Activated CD4-positive, alpha-beta T cell treated with anti-CD3 and anti-CD28 coated beads for 1 hour (primary cell): ENCODE measurements at places on chromosomes 11 and 22.
A peak's percentile ranks its signal among the peaks of the same experiment; 100 is the strongest.

GRCh38 chr11:86795949-86796348 lies 4.4 kb upstream of the PRSS23 start:
- no peak for DNase-seq

DNA sequence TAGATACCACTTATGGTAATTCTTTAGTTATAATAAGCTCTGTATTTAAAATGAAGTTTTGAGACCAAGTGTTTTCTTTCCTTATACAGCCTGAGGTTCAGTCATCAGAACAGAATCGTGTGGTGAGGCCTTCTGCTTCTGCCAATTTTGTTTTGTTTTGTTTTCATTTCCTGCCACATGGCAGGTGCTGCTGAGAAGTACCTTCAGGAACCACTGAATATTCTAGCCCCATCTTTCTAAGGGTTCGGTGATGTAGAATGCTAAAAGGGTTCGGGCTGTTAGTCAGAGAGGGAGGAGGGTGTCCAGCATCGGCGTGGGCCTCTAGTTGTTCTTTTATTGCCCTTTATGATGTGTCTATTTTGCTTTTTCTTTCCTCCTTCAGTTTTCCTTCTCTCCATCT lies 25.8 kb downstream of the TNRC6B start:
- peak; percentile 19 for DNase-seq

DNA sequence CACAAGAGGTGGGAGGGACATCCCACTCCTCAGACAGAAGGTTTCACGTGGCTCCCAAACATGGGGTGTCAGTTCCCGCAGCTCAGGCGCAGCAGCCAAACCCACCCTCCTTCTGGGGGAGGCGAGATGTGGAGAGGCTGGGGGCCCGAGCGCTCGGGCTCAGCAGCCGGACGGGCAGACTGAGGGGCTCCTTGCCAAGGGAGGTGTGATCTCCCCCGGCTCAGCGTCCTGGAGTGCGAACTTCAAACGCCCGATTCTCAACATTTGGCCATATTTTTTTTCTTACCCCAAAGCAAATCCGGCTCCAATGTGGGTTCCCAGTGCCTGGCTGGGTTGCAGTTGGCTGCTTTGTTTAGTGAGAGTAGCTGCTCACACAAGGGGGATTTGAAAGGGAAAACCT lies 477.9 kb downstream of the MN1 start:
- no peak for DNase-seq

DNA sequence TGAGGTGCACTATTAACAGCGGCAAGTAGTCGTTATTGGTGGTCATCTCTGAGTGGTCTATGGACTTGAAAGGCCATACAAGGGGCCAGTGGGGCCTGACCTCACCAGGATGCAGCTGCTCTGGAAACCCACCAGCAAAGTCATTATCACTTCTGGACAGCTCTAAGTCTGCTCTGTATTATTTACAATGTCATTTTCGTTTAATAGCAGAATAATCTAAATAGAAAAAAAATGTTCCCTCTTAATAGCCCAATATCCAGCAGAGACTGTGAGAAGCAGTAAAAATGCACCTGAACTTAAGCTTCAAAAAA lies 85.0 kb upstream of the EED start:
- DNase-seq: no peak

DNA sequence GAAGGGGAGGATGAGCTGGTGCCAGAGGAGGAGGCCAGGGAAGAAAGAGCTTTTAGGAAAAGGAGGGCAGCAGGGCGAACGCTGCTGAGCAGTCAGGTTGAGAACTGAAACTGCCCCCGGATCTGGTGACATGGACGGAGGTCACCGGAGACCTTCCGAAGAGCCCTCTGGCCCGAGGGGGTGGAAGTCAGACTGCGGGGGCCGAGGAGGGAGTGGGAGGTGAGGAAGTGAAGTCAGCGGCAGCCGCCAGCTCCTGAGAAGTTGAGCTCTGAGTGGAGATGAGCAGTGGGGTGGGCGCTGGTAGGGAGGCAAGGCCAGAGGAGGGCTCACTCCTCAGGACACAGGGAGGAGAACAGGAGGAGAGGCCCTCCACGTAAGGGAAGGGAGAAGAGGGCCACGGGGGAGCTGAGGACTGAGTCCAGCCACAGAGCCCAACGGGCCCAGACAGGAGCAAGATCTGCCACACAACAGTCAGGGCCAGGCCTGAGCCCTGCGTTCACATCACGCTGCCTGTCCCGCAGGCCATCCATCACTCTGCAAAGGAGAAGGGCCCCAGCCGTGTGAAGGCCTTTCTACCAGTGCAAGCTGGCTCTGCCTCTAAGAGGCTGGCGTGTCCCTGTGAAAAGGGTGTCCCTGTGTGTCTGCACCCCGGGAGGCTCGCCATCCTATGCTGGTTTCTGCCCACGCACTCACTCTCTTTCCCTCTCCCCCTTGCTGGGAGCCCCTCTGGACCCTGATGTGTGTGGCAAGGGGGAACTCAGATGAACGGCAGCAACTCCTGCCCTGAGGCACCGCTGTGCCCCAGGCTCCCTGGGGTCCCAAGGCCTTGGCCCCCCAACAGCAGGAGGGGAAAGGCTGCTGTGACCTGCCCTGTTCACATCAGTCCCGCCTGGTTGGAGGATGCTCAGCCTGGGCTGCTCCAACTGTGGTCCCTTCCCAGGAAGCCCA lies 19.0 kb upstream of the LRRC32 start:
- no peak for DNase-seq

DNA sequence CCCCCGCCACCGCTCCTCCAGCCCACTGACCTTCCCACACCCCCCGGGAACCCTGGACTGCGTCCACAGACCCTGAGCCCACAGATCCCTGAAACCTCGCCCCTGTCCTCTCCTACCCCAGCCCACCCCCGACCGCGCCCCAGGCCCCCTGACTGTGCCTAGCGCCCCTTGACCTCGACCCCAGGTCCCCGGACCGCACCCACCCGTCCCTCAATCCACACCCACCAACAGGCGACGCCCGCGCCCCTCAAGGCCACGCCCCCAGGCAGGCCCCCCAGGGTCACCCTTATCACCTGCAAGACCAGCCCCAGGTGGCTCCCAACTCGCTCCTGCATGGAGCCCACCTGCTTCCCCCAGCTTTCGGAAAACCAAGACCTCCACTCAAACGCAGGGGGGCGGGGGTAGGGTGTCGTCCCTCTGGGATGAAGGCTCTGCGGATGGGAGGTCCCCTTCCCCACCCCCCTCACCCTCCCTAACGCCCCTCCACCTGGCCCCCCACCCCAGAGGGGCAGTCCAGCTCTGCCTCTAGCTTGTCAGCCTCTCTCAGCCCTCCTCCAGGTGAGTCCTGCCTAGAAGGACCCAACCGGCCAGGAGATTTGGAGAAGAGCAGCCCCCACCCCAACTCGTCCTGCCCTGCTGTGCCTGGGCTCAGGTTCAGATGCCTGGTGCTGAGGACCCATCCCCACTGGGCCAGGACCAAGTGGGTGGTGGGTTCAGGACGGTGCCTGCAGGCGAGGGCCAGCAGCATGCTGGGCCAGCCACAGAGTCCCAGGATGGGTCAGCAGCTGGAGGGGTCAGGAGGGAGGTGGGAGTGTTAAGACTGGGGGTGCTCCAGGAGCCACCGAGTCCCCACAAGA lies 3.1 kb upstream of the IL17REL start:
- DNase-seq: no peak

GRCh38 chr11:7577291-7578190 lies 63.7 kb downstream of the PPFIBP2 start:
- DNase-seq: no peak

DNA sequence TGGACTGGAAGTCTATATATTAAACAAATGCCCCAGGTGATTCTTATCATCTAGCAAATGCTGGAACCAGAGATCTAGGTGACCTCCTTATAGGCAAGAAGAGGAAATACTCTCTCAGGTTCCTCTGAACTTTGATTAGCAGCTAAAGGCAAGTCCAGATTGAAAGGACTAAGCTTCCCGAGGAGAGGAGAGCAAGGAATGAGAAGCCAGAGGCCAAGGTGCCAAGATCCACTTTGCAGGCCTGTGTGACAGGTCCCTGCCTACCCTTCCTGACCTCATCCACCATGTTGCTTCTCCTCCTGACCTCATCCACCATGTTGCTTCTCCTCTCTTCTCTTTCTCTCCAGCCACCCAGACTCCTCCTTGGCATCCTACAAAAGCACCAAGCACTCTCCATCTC lies 173.2 kb downstream of the LARGE1 start:
- no peak for DNase-seq

DNA sequence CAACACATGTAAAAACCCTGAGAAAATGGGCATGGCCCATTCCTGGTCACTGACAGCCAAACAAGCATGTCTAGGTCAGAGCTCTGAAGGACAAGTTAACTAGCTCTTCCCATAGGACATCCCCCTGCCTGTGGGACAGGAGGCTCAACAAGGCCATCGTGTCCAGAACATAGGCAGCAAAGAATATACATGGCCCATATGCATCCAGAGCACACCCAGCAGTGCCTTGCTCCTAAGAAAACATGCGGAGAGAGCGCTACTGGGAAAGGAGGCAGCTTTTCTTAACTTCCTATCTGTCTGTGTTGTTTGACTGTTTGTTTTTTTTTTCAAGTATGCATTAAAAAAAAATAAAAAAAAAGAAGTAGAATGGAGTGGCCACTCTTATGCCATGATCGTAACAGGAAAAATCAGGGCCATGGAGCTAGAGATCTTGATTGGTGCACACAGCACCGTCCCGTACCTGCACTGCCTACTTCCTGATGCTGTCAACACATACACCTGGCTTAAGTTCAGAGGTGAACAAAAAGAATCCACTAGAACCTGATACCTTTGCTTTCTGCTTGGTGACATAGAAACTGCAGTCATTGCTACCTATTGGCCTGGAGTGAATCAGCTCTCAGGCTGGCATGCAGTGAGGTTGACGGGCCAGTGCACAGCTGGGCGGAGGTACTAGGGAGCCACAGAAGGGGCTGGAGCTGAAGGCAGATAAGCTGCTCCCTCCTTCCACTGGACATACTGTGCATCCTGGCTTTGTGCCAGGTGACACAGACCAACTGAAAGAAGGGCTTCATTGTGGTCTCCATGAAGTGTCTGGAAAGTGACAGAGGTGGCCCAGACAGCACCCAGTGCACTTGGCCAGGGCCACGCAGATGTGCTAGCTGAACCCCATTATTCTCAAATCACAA lies 11.9 kb downstream of the UFD1 start:
- no peak for DNase-seq

DNA sequence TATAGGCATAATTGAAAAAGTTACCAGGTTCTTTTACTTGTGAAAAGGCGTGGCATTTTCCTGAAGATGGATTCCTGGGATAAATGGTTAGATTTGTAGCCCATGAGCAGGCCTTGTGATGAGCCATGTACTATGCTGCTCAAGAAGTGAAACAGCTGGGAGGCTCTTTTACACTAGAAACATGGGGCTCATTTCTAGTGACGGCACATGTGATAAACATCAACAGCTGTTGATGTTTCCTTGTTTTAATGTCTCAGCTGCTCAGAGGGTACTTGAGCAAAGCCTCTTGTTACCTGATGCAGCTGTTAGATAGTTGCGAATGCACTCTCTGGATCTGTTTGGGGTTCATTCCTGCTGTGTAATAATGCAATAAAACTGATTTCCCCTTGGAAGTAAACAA lies 396.8 kb downstream of the GUCY1A2 start:
- DNase-seq: no peak

DNA sequence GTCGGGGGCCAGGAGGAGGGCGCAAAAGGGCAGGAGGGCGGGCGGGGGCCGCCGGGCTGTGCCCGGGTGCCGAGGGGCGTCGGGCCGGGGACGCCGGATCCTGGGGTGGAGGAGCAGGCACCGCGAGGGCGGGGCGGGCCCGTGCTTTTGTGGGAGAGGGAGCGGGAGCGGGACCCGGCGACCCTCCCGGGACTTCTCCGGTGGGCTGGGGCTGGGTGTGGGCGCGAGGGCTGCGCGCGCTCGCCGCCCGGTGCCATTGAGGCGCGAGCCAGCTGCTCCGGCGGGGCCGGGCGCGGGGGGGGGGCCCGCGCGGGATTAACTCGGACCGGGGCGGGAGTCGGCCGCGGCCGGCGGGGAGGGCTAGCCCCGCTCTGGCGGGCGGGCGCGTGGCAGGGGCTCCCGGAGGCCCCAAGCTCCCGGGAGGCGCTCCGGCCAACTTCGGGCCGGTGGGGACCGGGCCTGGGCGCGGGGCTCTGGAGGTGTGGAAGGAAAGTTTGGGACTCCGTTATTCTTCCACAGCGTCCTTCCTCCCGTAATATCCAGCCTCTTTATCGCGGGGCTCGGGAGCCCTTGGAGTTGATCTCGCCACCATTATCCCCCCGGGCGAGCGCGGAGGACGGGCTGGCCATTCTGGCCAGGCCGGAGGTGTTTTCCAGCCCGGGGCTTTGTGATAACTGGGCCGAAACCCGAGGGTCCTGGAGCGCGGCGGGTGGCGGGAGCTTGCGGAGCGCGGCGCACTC lies 936 bp downstream of the CECR2 start:
- no peak for DNase-seq

DNA sequence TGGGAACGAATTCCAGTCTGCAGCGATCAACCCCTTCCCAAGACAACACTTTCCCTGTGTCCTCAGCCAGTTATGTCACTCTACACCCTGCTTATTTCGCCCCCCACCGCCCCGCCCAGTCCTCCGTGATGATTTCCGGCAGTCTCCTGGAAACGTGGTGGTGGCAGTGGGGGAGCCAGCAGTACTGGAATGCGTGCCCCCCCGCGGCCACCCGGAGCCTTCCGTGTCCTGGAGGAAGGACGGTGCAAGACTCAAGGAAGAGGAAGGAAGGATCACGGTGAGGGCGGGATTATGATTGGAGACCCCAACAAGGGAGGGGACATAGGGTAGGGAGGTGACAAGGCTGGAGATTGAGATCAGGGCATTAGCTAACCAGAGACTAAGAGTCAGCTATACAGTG lies 4.1 kb downstream of the ROBO3 start:
- DNase-seq: no peak

- no peak for DNase-seq
Observed at GRCh38 chr11:127182586-127183203, 182.1 kb upstream of the KIRREL3 start.

DNA sequence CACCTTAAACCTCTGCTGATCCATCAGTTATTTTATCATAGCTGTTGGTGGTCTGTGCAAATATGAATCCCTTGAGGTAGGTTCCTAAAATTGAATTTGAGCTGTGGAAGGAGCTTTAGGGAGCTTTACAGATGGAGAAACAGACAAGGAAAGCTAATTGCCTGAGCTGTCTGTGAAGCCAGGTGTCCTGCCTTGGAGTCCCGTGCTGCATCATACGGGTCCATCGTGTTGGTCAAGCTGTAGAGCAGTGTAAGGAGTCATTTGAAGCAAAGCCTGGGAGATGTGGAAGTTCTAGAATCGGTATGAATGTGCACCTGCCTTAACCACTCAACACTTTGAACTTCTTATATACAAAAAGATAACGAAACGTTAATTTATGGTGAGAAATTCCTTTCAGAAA lies 1.0 kb downstream of the POLA2 start:
- no peak for DNase-seq

DNA sequence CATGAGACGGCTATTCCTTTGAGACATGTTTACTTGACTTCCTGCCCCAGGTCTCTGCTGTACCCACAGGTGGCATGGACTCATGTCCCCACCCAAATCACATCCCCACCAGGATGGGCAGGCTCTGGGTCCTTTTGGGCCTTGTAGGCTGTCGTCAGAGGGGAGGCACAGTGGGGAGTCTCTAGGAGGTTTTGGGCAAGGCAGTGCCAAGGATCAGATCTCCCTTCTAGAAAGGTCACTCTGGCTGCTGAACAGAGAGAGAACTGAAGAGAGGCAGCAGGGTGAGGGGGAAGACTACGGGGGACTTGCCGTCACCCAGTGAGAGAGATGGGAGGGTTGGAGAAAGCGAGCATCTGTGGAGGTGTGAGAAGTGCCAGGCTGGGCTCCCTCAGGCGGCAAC lies 4.6 kb upstream of the KCNQ1OT1 start:
- DNase-seq: no peak
